AG04450 (cell line): ENCODE measurements at places on chromosomes 11 and 22. TPM values are rescaled to one million over a fixed set of nuclear protein-coding genes. Genes with fewer than 3 reads are reported as not detected.

The SCGB1C1 gene
- not detected in 2 replicates for polyA plus RNA-seq

The KCTD14 gene
- 3.1 and 3.3 TPM in 2 replicates for polyA plus RNA-seq

The SERPING1 gene
- polyA plus RNA-seq = 15.2 and 21.1 TPM in 2 replicates

The DSCAML1 gene
- not detected in 2 replicates for polyA plus RNA-seq

The CDON gene
- polyA plus RNA-seq = 2.6 and 4.0 TPM in 2 replicates

The PPM1F gene
- 17.7 and 21.2 TPM in 2 replicates for polyA plus RNA-seq

The GSC2 gene
- polyA plus RNA-seq = not detected in 2 replicates

The UPK3A gene
- not detected in 2 replicates for polyA plus RNA-seq

The CARD18 gene
- not detected in 2 replicates for polyA plus RNA-seq

The ABCG4 gene
- polyA plus RNA-seq = 0.21 and 0.30 TPM in 2 replicates

The TMEM121B gene
- polyA plus RNA-seq = 0.05 and 0.06 TPM in 2 replicates

The GLB1L2 gene
- 0.11 and 0.12 TPM in 2 replicates for polyA plus RNA-seq

The CD6 gene
- not detected in 2 replicates for polyA plus RNA-seq

The LDHAL6A gene
- polyA plus RNA-seq = not detected in 2 replicates

The INSC gene
- polyA plus RNA-seq = 0.40 and 0.53 TPM in 2 replicates

The OPCML gene
- 1.1 and 1.7 TPM in 2 replicates for polyA plus RNA-seq

The DBX1 gene
- polyA plus RNA-seq = not detected in 2 replicates

The PGA5 gene
- 2.1 and 2.8 TPM in 2 replicates for polyA plus RNA-seq

The OR2AG2 gene
- polyA plus RNA-seq = 0.11 and 0.19 TPM in 2 replicates

The NCF4 gene
- not detected in 2 replicates for polyA plus RNA-seq

DNA sequence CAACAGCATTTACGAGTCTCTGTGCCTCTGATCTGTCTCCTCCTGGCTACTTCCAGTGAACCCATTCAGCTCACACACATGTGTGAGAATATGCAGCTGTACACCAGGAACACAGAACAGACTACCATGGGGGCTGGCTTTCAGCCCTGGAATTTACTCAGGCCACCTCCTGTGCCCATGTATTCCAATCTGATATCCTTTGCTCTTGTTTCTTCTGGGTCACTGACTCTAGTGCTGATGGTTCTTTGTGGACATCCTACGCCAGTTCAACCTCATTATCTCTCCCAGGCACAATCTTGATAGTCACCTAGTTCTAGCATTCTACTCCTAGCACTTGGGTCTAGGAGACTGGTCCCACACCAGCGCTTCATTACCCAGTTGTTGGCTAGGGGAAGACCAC is 23.0 kb upstream of the ZC3H12C start:
- DNase-seq = no peak

DNA sequence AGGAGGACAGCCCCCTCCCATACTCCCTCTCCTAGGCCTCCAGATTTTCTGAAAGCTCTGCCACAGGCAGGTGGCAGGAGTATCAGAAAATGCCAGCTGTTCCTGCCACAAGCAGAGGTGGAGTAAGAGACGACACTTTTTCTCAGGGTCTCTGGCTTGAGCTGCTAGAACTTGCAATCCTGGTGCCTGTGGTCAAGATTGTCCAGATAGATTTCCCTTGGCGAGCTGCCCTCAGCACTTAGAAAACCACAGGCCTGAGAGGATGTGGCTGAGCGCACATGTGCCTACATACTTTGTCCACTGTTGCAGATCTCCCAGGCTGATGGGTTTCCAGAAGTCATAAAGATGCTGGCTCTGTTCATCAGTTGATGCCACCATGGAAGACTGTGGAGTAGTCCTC is 65.7 kb upstream of the NAV2 start:
- DNase-seq = peak; percentile 80

DNA sequence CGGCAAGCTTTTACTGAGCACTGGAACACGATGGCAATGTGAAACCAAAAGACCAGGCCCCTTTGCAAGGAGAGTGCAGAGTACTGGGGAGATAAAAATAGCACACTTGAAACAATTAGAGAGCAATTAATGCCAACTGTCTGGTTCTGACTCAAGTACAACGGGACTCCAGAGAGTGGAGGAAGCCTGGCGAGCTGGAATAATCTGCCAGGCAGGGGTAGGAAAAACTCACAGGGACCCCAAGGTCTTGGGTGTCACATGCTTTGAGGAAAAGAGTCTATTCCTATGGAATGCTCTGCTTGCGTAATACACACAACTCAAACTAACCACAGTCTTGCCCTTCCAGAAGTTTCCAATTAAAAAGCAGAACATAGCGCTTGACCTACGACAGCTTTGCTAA is 113.0 kb upstream of the CLMP start:
- no peak for DNase-seq

- no peak for DNase-seq
These were observed 30.3 kb upstream of the ABCC8 start for GRCh38 chr11:17506942-17507341.

DNA sequence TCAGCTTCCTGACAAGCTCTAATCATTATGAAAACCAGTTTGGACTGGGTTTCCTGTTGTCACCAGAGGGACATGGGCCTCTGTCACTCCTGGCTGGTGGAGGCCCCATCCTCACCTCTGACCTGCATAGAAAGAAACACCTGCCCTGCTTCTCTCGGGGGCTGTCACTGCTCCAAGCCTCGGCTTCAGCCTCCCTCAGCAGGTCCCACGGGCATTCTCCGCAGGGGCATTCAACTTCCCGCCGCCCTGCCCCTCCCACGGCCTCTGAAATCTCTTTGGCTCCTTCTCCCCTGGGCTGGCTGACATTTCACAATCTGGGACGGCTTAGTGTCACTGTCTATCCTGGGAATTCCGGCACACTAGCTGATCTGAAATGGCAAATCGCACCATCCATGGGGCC is 257.9 kb downstream of the CTTN start:
- no peak for DNase-seq

DNA sequence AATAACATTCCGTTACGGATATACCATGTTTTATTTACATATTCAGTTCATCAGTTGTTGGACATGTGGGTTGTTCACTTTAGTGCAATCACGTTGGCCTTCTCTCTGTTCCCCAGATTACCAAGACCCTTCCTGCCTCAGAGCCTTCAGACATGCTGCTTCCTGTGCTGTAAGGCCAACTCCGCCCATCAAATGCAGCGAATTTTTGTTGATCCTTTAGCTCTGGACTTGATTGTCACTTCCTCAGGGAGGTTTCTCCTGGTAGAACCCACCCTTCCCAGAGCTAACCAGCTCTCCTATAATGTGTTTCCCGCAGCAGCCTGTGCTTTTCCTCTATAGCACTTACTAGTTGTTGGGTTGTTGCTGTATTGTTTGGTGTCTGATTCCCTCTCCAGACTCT is 39.4 kb downstream of the SWAP70 start:
- DNase-seq = no peak

DNA sequence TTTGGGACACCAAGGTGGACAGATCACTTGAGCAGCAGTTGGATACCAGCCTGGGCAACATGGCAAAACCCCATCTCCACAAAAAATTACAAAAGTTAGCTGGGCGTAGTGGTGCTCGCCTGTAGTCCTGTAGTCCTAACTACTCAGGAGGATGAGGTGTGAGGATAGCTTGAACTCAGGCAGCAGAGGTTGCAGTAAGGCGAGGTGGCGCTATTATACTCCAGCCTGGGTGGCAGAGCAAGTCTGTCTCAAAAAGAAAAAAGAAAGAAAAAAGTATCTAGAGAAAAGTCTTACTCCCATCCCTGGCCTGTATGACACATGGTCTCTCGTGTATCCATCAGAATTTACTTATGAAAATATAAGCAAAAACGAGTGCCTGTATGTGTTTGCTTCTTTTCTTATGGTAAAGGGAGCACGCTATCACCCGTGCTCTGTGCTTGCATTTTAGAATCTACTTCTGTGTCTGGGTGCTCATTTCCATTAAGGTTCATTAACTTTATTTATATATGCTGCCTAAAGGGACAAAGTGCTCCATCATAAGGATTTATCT is 15.4 kb upstream of the CPT1A start:
- DNase-seq = no peak

- DNase-seq = peak; percentile 38
These were observed 8.7 kb upstream of the C1QTNF6 start for GRCh38 chr22:37196539-37197450.

- no peak for DNase-seq
These were observed 225.8 kb upstream of the KIRREL3 start for GRCh38 chr11:127226380-127226779.

GRCh38 chr22:38221908-38222796 is 20.4 kb downstream of the MAFF start:
- DNase-seq = no peak

- no peak for DNase-seq
These were observed 4.9 kb downstream of the LMO1 start for GRCh38 chr11:8258784-8259183.

DNA sequence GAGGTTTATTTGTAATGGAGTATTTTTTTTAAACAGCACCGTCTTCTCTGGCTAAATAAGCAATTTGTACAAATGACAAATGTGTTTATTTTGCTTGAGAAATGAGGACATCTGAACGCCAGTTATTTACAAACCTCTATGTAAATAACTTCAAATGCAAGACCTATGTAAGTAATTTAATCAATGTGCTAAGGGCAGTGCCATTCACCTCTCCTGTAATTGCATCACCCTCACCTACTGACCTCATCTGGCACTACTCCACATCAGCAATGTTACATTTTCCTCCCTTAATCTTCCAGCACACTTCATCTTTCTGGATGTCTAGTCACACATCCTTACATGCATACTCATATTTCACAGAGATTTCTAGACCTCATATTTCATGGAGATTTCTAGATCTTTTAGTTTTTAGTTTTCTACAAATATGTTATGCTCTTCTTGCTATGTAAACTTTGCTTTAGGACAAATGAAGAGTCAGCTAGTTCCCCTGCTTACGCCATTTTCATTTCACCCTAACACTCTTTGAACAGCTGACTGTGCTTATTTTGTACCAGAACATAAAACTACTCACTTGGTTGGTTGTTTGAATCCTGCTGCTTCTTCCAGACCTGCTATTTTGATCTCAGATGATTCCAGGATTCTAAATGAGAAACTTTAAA is 238.6 kb downstream of the GRM5 start:
- no peak for DNase-seq

- no peak for DNase-seq
These were observed 1309.7 kb downstream of the LRRC4C start for GRCh38 chr11:40149721-40150120.

GRCh38 chr11:57764566-57764965 is 3.0 kb downstream of the CTNND1 start:
- DNase-seq = no peak

GRCh38 chr11:109914038-109914437 is 179.2 kb upstream of the ZC3H12C start:
- DNase-seq = no peak

DNA sequence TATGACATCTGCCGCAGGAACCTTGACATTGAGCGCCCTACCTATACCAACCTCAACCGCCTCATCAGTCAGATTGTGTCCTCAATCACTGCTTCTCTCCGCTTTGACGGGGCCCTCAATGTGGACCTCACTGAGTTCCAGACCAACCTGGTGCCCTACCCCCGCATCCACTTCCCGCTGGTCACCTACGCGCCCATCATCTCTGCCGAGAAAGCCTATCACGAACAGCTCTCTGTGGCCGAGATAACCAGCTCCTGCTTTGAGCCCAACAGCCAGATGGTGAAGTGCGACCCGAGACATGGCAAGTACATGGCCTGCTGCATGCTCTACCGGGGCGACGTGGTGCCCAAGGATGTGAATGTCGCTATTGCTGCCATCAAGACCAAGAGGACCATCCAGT is 16.0 kb downstream of the TUBA8 start:
- no peak for DNase-seq

DNA sequence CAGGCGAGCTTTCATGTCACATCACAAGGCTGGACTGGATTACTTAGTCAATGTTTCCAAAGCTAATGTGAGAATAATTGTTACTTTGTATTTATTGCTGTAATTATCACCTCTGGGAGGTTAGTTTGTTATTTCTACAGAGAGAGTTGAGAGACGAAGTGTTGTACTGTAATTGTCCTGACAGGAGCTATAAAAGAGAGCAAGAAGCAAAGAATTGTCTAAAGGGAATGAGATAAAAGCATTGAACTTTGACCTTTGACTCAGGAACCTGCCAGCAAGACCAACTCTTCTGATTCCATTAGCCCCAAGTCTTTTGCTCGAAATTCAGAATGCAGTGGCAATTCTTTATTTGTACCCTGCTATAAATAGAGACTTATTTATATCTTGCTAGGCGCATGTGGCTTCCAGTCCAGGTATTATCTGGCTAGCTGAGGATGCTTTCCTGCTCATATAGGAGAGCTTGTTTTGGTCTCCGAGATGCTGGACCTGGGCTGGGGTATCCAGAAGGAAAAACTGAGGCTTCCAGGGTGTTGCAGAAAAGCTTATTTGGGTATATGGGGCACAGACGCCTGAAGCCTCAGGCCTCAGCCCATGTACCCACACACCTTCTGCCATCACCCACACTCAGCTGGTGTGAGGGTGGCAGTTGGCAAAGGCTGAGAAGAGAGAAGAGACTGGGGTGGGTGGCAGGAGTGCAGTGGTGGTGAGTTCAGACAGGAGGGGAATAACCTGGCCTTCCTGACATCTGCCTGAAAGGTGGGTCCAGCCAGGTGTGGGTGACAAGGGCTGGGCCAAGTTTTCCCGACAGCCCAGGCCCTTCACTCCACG is 40.7 kb downstream of the SYT13 start:
- no peak for DNase-seq

- peak; percentile 7 for DNase-seq
These were observed 1.0 kb upstream of the ZNF143 start for GRCh38 chr11:9459667-9460321.

DNA sequence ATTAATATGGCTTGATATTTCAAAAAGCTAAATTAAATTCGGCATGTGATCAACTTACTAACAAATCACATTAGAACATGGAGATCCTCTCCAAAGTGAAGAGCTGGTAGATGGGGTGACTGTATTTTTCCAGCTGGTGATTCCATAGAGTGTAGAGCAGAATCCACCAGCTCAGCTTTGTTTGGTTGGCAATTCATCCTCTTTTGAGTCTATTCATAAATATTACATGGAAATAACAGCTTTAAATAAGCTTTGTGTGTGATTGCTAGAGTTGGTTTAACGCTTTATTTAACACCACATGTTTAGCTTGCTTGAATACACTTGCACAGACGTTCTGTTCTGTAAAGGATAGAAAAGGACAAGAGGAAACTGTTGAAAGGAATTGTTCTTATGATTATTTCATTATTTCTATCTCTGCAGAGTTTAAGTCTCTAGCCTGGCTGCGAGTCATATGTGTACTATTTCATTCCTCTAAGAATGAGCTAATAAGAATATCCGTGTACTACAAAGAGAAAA is 738.3 kb upstream of the KIRREL3 start:
- DNase-seq = no peak

DNA sequence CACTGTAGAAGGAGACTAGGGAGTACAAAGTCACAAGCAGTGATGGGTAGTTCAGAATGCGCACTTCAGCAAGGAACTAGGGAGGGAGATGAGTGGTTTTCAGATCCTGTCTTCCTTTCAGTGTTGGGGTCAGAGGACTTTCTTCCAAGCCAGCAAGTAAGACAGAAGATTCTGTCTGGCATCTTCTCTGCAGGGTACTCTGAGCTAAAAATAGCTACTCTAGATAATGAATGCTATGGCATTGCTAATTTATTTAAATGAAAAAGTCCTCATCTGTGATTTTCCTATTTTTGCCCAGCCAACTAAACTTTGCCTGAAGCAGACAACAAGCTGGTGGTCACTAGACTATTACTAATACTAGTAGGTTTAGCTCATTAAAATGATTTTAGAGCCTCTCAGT is 18.3 kb upstream of the ARL14EP start:
- no peak for DNase-seq

- no peak for DNase-seq
These were observed 12.3 kb downstream of the TCF20 start for GRCh38 chr22:42258126-42258525.

- no peak for DNase-seq
These were observed 12.3 kb downstream of the SPI1 start for GRCh38 chr11:47366020-47366490.
